ENCODE measurements at places on chromosomes 6 and 20. TPM values are rescaled to one million over a fixed set of nuclear protein-coding genes. Genes with fewer than 3 reads are reported as not detected.

CYP39A1 gene
- 6.5 TPM for total RNA-seq

GRM1 gene
- not detected for total RNA-seq

SIRPG gene
- not detected for total RNA-seq

LY6G5B gene
- total RNA-seq = 3.3 TPM

SYNCRIP gene
- total RNA-seq = 67.0 TPM

SERINC3 gene
- total RNA-seq = 118 TPM

GHRH gene
- total RNA-seq = not detected

UNC93A gene
- total RNA-seq = not detected

PGC gene
- total RNA-seq = not detected

MAPK13 gene
- total RNA-seq = 55.0 TPM

C20orf144 gene
- total RNA-seq = under 0.01 TPM

TEAD3 gene
- 6.5 TPM for total RNA-seq

SMOC2 gene
- 0.14 TPM for total RNA-seq

SLC22A3 gene
- 18.6 TPM for total RNA-seq

XKR7 gene
- not detected for total RNA-seq

MTFR2 gene
- 0.57 TPM for total RNA-seq

PAX1 gene
- total RNA-seq = not detected

CLVS2 gene
- total RNA-seq = not detected

VWA7 gene
- 1.00 TPM for total RNA-seq

CTSA gene
- 72.7 TPM for total RNA-seq

SLC32A1 gene
- not detected for total RNA-seq

NKX2-4 gene
- not detected for total RNA-seq

SLC35D3 gene
- not detected for total RNA-seq

SLC16A10 gene
- total RNA-seq = not detected

PPP1R11 gene
- 24.9 TPM for total RNA-seq

OPRM1 gene
- not detected for total RNA-seq

NRN1 gene
- not detected for total RNA-seq

TULP1 gene
- not detected for total RNA-seq

All from nasal cavity respiratory epithelium epithelial cell of viscerocranial mucosa (primary cell).